ENCODE measurements at places on chromosomes 2 and 18.

GRCh38 chr2:86393521-86394491, 47.4 kb upstream of the KDM3A start:
- DNase-seq: no peak

- DNase-seq: no peak
These were observed 329.5 kb upstream of the ETAA1 start for GRCh38 chr2:67067656-67068055.

DNA sequence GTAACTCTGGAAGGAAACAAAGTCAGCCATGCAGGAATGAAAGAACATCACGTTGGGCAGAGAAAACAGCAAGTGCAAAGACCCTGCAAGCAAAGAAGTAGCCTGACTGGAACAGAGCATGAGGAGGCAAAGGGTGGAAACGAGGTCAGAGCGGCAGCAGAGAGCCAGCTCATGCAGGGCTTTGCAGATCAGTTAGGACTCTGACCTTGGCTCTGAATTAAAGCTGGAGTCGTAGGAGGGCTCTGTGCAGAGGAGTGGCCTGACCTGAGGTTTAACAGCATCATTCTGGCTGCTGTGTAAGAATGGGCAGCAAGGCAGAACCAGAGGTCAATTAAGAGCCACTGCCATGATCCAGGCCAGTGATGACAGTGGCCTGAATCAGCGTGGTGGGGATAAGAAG, 220.7 kb downstream of the PRKCE start:
- DNase-seq: no peak

DNA sequence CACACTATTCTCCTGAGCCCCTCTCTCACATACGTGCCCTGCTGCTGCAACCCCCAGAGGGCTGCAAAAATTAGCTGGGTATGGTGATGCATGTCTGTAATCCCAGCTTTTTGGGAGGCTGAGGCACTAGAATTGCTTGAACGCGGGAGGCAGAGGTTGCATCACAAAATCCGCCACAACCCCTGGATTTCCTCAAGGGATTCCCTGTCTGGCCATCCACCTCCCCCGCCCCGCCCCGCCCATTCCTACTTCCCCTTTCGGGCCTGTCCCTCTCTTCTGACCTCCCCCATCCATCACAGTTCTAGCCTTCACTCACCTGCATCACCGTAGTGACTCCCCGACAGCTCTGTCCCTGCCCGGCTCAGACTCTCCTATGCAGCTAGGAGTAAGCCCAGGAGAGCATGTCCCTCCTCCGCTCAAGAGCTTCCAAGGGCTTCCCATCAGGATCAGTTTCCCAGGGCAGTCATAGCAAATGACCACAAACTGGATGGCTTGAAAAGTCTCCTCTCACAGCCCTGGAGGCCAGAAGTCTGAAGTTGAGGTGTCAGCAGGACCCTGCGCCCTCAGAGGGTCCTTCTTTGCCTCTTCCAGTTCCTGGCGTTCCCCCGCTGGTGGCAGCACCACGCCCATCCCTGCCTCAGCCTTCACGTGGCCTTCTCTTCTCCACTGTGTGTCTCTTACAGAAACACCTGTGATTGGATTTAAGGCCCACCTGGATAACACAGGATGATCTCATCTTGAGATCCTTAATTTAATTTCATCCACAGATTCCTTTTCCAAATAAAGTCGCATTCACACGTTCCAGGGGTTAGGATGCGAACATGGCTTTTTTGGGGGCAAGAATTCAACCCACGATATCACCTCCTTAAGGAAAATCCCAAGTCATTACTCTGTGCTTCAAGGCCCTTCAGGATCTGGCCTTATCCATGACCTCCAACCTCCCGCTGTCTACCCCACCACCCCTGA, 58.5 kb downstream of the HS1BP3 start:
- DNase-seq: peak; percentile 87

GRCh38 chr2:64819774-64820688, 166.3 kb upstream of the SERTAD2 start:
- peak; percentile 83 for DNase-seq

Data from NB4 (cell line).